Lower lobe of right lung (tissue), 2 donors: ENCODE measurements at places on chromosomes 12 and 14.

DNA sequence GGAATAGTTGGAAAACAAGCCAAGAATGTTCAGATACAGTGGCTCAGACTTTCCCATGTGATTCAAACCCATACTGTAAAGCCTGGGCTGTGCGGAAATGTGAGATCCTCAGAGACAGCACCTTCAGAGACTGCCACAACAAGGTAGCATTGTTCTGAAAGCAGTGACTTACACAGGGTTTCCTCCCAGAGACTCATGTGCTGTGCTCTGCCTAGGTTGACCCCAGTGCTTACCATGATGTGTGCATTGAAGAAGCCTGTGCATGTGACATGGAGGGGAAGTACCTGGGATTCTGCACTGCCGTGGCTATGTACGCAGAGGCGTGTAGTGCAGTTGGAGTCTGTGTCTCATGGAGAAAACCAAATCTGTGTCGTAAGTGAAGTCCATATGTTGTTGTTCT lies 219.4 kb downstream of the LRRK2 start:
- no peak for DNase-seq

DNA sequence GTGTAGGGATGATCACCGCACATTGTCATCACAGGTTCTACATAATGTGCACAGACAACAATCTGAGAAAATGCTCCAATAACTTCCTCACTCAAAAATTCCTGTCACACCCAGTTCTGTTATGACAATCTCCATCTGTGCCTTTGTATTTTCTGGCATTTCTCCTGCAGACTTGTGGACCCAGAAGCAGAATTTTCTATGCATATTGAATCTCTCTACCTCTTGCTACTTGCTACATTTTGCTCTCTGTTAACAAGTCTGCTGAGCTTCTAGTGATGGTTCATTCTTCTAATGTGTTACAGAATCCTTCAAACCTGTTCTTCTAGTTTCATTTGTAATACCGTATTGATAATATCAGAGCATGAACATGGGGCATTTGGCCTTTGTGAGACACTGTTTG lies 127.8 kb upstream of the PTPRQ start:
- no peak for DNase-seq

GRCh38 chr14:95274279-95274678 lies 45.4 kb downstream of the CLMN start:
- no peak for DNase-seq

- no peak for DNase-seq
Measured at GRCh38 chr14:93744176-93744575, 44.1 kb downstream of the PRIMA1 start.

- DNase-seq = no peak
Measured at GRCh38 chr12:124558313-124558712, 9.1 kb downstream of the NCOR2 start.

DNA sequence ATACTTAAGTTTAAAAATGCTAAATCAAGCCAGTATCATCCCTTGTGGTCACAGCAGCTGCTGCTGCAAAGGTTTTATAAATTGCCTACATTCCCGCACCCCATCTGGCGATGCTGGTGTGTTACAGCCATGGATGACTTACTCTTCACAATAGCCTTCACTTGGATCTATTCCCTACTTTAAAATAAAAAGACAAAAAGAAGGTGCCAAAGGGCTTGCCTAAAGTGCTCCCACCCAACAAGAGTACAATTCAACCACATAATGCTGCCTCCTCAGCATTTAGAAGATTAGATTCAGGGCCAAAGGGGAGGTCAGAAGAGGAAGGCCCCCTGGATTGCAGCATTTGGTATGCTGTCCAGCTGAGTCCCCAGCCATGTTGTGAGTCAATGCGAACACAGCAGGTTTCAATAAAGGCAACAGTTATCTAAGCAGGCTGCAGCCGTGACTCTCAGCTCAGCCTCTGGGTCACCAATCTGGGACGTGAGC lies 176.1 kb downstream of the DAD1 start:
- DNase-seq = no peak

- DNase-seq = no peak
Measured at GRCh38 chr12:115232455-115233156, 548.6 kb upstream of the TBX3 start.

DNA sequence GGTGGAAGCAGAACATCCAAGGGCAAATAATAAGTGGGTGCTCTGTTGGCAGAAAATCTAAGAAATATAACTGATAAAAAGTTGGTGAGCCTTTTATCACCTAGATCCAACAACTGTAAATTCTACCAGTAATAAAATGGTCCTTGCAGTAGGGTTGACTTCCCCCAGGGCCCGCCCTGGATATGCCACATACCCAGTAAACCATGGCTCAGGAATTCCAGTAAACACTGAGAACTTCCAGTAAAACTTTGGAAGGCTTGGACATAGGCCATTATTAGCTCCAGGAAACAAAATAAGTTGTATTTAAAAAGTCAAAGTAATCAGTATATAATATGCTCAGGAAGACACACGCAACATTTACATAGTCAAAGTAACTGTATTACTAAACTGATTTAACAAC lies 402.2 kb downstream of the BCAT1 start:
- DNase-seq = no peak

DNA sequence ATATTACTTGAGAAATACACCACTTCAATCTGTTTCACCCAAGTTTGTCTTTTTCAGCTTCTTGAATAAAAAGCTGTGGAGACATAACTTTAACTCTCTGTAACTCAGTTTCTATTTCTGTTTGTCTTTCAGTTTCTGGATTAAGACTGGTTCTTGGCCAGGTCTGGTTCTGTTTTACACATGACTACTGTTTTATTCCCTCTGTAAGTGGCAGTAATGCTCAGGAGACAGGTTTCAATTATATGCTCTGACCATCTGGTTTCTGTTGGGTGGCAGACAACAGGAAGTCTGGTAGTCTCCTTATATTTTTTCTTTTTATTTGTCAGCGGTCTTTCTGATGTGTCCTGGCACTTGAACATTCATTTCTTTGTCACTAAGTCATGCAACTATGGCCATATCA lies 102.9 kb downstream of the RPS29 start:
- DNase-seq = no peak

DNA sequence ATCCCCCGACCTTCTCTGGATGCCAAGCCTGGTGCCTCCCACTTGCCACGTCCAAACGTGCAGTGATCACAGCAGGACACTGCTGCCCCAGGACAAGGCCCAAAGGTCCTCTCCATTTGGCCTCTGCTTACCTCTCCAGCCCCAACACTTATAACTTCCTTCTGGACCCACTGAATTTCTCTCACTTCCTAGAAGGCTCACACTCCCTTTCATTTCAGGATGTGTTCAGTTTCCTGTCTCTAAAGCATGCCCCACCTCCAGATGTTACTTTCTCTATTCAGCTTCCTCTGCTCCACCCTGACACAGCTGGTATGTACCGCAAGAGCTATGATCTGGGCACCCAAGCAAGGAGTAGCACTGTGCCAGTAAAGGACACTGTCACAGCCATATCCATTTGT lies 33.0 kb downstream of the CDKL1 start:
- no peak for DNase-seq

GRCh38 chr12:3727877-3728632 lies 24.9 kb downstream of the CRACR2A start:
- no peak for DNase-seq

DNA sequence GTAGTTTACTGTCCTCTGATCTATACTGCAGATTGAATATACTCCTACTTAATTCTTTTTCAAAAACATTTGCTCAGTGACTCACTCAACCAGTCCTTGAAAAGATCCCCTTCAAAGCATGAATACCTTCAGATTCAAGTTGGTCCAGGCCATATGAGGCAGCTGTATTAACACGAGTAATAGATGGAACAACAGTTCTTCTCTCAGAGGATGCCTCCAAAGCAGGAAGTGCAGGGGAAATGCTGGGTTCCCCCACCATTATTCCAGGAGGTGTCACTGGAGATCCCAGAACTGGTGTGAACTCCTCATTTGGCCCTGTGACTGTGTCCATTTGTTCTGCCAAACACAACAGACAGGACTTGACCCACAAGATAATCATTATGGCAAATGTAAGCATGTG lies 20.6 kb downstream of the ARMH4 start:
- no peak for DNase-seq

- no peak for DNase-seq
Measured at GRCh38 chr14:92906823-92907222, 16.1 kb upstream of the CHGA start.

- no peak for DNase-seq
Measured at GRCh38 chr12:1738446-1738845, 47.6 kb downstream of the ADIPOR2 start.

DNA sequence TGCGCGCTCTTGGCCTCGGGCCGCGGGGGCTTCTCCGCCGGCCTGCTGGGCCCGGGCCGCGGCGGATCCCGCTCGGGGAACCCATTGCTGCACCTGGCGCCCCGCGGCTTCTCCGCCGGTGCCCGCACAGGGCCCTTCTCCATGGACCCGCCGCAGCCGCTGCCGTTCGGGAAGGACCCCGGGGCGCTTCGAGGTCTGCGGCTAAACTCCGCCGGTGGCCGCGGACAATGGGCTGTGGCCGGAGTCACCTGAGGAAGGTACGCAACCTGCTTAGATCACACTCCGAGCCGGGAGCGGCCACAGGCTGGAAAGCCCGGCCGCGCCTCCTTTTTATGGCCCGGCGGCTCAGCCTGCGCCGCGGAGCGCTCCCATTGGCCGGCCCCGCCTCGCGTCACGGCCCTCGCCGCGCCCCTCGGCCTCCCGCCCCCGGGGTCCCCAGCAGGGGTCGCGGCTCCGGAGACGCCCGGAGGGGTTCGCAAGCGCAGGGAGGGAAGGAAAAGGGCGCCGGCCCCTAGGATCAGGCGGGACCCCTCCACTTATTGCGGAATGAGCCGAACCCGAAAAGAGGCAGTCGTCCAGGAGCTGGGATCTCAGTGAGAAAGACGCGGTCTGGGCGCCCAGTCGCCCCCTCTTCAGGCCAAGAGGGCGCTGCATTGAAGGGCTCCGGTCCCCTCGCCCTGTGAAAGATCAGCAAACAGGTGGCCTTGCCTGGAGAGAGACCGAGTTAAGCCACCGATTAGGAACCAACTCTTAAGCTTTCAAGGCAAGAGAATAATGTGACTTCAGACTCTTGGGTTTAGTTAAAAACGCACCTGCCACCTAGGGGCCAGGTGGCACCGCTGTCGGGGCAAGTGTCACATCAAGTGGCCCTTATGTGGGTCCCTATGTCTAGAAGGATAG lies at the start of gene GCH1:
Gene GCH1 (minus strand): TSS at position 306 of the 900 bp plus-strand sequence. CDS start 163 bp downstream, at position 143.
- peak; percentile 83 for DNase-seq
